Fibroblast of the aortic adventitia (primary cell): ENCODE measurements at places on chromosomes 2 and 18.
A peak's percentile ranks its signal among the peaks of the same experiment; 100 is the strongest.

GRCh38 chr2:219128396-219128795, 32.2 kb downstream of the NHEJ1 start:
- no peak for DNase-seq

- no peak for DNase-seq
Observed at GRCh38 chr18:63378919-63379638, 12.1 kb upstream of the KDSR start.

DNA sequence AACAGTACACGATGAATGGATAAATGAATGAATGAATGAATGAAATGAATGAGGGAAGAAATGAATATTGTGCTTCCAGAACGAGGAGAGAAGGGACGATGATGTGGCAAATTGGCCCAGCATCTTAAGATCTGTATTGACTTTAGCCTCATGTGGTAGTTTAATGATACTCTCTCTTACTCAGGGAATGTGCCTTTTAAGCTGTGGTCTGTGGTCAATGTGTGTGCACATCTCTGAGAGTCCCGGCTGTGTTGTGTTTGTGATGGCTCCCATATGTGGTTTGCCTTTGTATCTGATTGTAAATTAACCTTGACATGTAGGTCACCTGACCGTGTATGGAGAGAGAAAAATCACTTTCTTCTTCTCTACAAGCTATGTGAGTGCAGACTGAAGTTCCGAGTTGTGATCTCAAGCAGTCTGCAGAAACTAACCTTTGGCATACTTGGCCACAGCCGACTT, 91.2 kb downstream of the NEDD4L start:
- peak; percentile 38 for DNase-seq

DNA sequence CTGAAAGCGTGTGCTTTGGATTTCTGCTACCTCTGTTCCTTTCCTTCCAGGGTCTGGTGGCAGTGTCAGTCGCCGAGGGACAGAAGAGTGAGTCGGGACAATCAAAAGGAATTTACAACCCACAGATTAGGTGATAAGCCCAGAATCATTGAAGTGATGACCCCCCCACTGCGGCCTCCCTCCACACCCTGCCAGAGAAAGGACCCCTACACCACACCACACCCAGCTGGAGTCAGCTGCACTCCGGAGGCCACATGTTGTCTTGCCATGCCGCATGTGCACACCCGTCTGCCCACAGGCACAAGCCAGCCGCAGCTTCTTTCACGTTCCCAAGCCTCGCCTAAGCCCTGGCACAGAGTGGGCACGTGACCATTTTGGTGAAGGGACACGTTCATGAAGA, 366.8 kb upstream of the SALL3 start:
- DNase-seq = no peak

DNA sequence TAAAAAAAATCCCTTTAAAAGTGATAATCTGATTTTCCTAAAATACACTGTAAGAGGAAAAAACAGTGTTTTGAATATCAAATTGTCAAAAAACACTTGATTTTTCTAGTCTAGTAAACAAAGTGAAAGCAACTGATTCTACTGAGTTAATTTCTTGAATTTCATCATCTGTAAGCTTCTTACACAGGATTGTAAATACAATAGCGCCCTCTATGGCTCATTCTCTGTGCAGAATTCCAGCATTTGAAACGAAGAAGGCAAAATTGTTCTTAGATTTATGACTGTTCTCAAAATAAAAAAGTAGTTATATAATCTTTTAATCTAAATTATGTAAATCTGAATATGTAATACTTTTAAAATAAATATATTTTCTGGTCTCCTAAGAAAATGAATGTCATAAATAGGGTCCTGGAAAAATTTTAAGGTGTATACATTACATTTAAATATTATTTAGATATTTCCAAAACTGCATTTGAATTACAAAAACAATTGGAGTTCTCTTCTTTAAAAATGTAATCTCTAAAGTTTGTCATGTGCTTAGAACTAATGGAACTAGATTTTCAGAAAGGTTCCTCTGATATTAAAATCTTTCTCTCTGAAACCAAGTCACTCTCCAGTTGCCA, 176.9 kb upstream of the MC4R start:
- peak; percentile 88 for DNase-seq

GRCh38 chr2:112138159-112139032, at the start of gene FBLN7:
Gene FBLN7, plus strand, starts transcription at chr2:112138385. Its CDS starts 271 bp downstream, at chr2:112138656.
- DNase-seq = no peak

GRCh38 chr2:122545821-122546220, 790.4 kb downstream of the TSN start:
- DNase-seq = no peak

DNA sequence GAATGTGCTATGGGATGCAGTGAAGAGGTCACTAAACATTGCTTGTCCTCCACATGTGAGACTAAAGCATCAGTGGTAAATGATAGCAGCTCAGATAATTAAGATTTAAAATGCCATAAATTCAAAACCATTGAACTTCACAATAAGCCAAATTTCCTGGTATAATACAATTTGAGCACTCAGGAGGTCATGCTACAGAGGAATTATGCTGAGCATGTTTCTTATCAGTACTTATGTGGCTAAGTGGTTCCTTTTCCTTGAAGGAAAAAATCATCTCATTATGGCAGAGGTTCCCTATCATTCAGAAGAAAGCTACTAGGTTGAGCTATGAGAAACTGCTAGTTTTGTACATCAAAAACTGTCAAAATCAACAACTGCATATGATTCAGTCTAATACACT, 156.6 kb downstream of the AGPS start:
- peak; percentile 26 for DNase-seq

- no peak for DNase-seq
Observed at GRCh38 chr2:239189711-239190131, 211.1 kb downstream of the HDAC4 start.

DNA sequence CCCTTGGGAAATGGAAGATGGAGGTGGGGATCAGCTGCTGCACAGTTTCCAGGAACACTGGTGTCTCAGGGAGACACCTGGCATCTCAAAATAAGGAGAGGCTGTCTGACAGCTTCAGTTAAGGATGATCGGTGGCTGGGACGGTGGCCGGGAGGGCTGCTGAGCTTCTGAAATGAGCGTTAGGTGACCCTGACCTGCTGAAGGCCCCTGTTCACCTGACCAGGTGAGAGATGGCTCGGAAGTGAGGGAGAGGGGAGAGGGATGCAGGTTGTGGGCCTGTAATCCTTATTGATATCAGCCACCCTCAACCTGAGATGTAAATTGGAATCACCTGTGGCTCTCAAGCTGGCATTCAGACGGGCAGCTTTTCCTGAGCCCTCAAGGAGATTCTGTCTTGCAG, 99.0 kb downstream of the AGAP1 start:
- no peak for DNase-seq

- no peak for DNase-seq
Observed at GRCh38 chr2:215660687-215661086, 224.8 kb upstream of the FN1 start.

DNA sequence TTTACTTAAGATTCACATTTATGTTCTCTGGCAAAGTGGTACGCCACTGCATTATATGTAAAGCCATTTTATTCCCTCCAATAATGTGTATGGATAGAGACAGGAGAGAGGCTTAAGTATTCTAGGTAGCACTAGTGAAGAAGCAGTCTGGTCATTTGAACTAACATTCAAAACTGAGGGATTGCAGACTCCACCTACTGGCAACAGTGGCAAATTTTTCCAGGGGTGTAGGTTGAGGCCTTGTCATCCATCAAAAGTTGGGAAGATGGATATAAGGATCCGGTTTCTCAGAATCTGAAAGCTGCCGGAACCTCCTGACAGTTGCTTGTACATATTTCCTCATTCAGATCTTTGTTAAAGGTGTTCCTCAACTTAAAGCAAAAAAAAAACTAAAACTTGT, 465.5 kb upstream of the FSHR start:
- DNase-seq = no peak

- no peak for DNase-seq
Observed at GRCh38 chr2:236049981-236050380, 118.2 kb downstream of the GBX2 start.

- no peak for DNase-seq
Observed at GRCh38 chr2:226743915-226744314, 55.7 kb downstream of the IRS1 start.

DNA sequence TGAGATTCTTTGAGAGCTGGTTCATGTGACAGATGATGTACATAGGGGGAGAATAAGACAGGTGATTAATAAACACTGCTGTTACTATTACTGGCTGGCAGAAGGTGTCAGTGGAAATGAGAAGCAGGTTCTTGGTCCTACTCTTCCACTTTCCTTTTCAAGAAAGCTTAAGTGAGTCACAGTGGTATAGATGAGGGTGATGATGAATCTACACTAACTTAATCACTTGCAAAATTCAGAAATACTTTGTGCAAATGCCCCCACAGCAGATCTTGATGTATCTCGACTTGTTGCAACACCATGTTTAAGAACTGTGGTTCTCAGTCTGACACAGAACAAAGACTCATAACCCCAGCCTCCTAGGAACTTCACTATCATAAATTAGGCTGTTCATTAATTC, 35.9 kb upstream of the MGAT5 start:
- DNase-seq = no peak

DNA sequence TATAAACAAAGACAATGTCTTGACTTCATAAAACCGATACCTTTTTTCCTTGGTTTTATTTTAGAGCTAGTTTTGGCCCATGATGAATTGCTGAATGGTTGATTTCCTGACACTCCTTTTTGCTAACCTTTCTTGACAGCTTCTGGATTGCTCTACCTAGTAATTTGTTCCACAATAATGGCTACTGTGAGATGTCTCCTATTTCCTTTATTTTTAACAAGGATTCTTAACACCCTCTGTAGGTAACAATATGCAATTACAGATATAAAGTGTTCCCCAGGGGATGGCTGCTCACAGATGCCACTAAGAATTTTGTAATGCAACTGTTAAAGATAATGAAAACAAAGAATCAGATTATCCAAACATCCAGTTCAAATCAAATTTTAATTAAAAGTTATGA, 100.8 kb upstream of the ATP5MC3 start:
- peak; percentile 49 for DNase-seq

- DNase-seq = peak; percentile 27
Observed at GRCh38 chr2:84971510-84972206, 697 bp downstream of the KCMF1 start.

- no peak for DNase-seq
Observed at GRCh38 chr2:235278771-235279355, 215.0 kb upstream of the AGAP1 start.

GRCh38 chr2:168136392-168136977, 110.9 kb downstream of the STK39 start:
- DNase-seq = peak; percentile 70

GRCh38 chr2:11778923-11779757, 32.7 kb downstream of the LPIN1 start:
- peak; percentile 62 for DNase-seq

GRCh38 chr2:17637131-17637906, 96.8 kb downstream of the VSNL1 start:
- DNase-seq = no peak

DNA sequence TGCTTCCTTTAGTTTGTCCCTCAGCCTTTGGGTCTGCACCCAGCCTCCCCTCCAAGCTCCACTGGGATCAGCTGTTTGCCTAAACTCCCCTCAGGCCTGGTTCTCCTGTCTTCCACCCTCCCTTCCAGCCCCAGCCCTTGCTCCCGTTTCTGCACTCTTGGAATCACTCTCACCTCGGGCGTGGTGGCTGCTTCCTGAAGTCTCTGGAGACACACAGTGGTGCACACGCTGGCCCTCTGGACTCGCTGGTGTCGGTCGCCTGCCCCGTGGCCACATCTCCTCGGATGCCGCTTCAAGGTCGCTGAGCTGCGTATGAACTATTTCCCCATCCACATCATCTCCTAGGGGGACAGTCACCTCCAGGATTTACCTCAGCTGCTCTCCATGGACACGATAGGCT, 46.3 kb downstream of the PSMG2 start:
- no peak for DNase-seq

DNA sequence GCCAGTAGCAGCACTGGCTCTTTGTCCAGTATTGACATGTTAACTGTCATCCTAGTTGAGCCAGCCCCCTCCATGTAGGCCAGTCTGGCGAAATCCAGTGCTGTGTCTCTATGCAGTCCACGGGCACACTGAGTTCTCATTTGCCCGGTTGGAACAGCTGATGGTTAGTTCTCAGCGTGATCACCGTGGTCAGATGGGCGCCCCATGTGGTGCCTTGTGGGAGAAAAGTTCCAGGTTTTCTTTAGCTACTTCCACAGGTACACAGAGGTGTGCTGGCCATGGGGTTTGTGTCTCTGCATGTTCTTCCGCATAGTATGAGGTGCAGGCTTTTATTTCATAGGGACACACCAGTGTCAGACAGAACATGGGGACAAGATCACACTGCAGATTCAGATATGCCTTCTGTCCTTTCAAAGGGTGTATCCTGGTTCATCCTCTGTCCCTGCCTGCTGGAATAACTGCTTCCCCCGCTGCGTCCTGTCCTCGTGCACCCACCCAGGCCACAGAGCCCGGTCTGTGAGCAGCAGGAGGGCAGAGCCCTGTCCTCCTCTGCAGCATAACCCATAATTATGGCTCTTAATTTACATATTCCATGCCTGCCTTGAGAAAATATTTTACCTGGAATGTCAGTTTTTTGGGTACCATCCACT, 334.1 kb downstream of the GBX2 start:
- DNase-seq = no peak

GRCh38 chr2:158725441-158725891, 69.7 kb upstream of the DAPL1 start:
- DNase-seq = no peak

GRCh38 chr2:193276069-193276468, 1081.3 kb upstream of the TMEFF2 start:
- DNase-seq = no peak

- peak; percentile 24 for DNase-seq
Observed at GRCh38 chr18:73279498-73279897, 411.7 kb upstream of the NETO1 start.

GRCh38 chr2:101754618-101755017, 57.1 kb downstream of the MAP4K4 start:
- peak; percentile 46 for DNase-seq
